Astrocyte (in vitro differentiated cells and primary cell): ENCODE measurements at places on chromosomes 12 and 14. TPM values are rescaled to one million over a fixed set of nuclear protein-coding genes. Genes with fewer than 3 reads are reported as not detected.

DNA sequence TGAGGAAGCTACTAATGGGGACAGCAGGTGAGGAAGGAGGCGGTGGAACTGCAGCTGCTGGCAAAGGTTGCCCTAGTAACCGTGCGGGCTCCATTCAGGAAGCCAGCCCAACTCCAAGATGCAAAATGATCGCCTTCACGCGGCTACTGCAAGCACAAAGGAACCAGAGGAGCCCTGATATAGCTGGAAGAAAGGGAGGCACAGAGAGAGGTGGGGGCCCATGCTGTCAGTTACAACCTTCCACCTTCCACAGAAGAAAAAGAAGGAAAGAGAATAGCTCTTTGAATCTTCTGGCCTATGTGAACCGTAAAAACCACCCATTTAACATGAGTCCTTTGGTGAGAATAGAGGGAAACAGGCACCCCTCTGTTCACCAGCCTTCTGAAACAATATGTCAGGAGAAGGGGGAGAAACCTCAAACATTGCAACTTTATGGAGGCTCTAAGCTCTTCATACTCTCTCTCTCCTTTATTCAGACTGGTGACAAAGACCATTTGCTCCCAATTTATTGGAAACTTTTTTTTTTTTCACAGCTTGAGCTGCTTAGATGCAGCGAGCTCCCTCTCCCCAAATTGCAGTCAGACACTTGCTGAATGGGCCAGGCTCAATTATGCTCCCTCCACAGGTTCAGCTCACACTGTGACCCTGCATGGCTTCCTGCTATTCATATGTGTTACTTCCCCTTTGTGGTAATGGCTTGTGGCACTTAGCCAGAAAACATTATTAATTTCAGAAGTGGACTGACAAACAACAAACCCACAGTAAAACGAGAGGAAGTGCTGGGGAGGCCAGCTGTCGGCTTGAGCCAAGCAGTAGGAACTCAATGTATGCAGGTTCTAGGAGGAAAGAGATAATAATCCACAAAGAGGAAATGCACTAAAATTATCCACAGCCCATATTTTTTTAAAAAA is 6.2 kb downstream of the DUSP6 start:
- H3K27ac ChIP-seq, result no peak overlapping the region
- peak; percentile 62 for DNase-seq
- H3K4me1 ChIP-seq, result peaks cover 31% of the 10 kb centered on the region
- H3K27me3 ChIP-seq, result no peaks in the 10 kb centered on the region
- no peak overlapping the region for H3K4me3 ChIP-seq

DNA sequence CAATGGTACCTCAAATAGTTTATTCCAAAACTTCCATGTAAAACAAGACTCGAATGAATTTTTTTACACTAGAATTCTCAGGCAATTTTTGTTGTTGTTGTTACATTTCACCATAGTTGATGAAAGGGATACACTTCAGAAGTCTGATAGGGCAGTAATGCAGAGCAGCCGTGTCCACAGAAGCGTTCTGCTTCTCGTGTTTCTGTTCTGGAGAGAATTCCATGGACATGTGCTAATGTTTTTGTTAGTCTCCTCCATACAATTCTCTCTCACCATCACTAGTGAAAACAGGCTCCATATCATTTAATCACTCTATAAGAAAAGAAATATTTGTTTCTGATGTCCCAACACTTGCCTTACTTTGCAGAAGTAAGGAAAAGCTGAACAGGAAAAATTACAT is 606.1 kb downstream of the SLC16A7 start:
- no peak for DNase-seq
- no peaks in the 10 kb centered on the region for H3K27me3 ChIP-seq
- H3K27ac ChIP-seq, result no peak overlapping the region
- H3K36me3 ChIP-seq, result no peaks in the 10 kb centered on the region
- H3K4me3 ChIP-seq, result no peak overlapping the region

DNA sequence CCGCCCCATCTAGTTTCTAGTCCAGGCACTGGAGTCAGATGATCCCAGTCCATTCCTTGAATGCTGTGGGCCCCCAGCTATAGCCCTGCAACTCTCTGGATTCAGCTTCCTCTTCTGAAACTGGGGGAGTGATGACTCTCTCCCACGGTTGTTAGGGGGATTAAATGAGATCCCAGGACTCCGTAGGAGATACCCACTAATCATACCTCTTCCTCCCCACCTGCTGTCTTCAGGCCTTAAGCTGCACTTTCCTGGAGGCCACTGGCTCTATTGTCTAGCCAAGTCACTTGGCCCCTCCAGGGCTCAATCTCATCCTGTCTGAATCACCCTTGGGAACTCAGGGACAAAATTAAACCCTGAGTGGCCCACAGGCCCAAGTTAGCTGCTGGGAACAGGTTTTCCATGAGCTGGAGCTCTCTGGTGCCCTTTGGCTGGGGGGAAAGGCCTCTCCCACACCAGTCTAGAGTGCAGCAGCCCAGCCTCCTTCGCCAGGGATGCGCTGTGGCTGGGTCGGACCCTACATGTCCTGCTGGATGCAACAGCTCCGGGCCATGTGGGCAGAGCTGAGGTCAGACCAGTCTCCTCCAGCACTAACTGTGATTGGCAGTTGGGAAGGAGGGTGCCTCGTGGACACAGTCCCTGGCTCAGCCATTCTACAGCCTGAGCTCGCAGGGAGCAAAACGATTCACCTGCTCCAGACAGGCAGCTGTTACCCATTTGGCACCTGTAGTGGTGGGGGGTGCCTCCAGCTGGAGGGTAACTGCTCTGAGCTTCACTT is 6.0 kb upstream of the ASB2 start:
- H3K4me1 ChIP-seq, result peaks cover 26% of the 10 kb centered on the region
- H3K4me3 ChIP-seq, result no peak overlapping the region
- DNase-seq, result no peak
- H3K36me3 ChIP-seq, result no peaks in the 10 kb centered on the region

HOXC11 gene
- not detected in 2 replicates for total RNA-seq

TESPA1 gene
- total RNA-seq, result 0.23 and 0.55 TPM in 2 replicates

LGR5 gene
- total RNA-seq, result 0.29 and 0.32 TPM in 2 replicates

CLEC7A gene
- total RNA-seq, result 1.1 and 1.4 TPM in 2 replicates

CIDEB gene
- not detected in 2 replicates for total RNA-seq

DNA sequence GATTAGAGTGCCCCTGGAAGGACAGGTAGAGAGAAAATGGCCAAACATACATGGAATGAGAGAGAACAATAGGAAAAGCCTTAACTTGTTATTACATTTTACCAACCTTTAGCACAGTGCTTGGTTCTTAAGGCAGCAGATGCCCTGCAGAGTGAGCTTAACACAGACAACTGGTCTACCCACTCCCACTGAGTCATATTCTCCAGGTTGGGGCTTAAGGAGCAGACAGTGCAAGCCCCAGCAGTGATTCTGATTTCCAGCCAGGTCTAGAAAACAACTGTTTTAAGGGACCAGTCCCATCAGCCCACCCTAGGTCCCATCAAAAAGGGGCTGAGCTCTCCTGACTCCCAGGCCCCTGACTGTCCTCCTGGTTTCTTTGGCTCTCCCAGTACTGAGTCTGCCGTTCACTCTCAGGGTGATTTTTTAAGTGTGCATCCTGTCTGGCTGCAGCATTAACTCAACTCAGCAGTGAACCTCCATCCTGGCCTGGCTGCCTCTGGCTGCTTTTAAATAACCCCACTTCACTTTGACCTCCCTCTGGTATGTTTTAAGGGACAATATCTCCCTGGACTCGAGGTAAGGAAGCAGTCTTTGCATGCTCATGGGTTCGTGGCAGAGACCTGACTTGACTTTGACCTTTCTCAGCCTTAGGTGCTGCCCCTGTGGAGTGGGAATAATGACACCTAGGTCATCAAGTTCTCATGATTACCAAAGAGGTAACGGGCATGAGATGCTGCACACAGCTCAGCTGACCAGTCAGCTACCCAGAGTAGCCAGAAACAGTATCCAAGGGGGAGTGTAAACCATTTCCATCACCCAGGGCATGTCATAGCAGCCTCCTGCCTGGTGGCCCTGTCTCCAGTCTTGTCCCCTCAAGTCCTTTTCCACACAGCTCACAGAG is 210.7 kb upstream of the PWP1 start:
- no peaks in the 10 kb centered on the region for H3K36me3 ChIP-seq
- H3K27ac ChIP-seq, result no peak overlapping the region
- H3K4me3 ChIP-seq, result no peak overlapping the region
- H3K4me1 ChIP-seq, result no peaks in the 10 kb centered on the region
- peak; percentile 14 for DNase-seq

DNA sequence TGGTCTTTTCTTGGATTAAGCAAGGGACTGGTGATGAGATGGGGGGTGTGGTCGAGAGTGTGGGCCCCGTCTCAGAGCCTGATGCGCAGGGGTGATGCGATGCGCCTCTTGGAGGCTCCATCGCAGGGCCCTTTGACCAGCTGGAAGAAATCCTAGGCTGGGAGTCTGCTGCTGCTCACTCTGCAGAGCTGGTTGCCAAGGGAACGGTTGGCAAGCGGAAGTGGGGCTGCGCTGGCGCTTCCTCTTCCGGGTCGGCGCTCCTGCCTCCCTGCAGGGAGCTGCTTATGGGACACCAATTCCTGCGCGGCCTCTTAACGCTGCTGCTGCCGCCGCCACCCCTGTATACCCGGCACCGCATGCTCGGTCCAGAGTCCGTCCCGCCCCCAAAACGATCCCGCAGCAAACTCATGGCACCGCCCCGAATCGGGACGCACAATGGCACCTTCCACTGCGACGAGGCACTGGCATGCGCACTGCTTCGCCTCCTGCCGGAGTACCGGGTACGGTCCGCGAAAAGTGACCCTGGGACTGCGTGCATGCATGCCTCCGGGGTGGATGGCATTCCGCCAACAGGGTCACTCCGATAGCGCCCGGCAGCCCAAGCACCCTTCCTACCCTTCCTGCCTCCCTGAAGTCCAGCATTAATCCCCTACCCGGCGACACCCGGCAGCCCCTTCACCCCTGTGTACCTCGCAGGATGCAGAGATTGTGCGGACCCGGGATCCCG is at the start of gene MYG1:
MYG1 (plus strand) TSS at position 242 of the 727 bp plus-strand sequence; CDS start at position 285, 43 bp downstream.
- peaks cover 20% of the 10 kb centered on the region for H3K36me3 ChIP-seq
- peak; percentile 77 for DNase-seq
- no peaks in the 10 kb centered on the region for H3K27me3 ChIP-seq
- peak within 1 kb of the TSS; percentile 86 for H3K27ac ChIP-seq
- H3K4me3 ChIP-seq, result peak within 1 kb of the TSS; percentile 82

- no peaks in the 10 kb centered on the region for H3K4me1 ChIP-seq
- no peaks in the 10 kb centered on the region for H3K27me3 ChIP-seq
- H3K4me3 ChIP-seq, result no peak overlapping the region
- no peak overlapping the region for H3K27ac ChIP-seq
- no peak for DNase-seq
- H3K36me3 ChIP-seq, result no peaks in the 10 kb centered on the region
Measured at GRCh38 chr14:57578801-57579200, 85.1 kb upstream of the CCDC198 start.

DNA sequence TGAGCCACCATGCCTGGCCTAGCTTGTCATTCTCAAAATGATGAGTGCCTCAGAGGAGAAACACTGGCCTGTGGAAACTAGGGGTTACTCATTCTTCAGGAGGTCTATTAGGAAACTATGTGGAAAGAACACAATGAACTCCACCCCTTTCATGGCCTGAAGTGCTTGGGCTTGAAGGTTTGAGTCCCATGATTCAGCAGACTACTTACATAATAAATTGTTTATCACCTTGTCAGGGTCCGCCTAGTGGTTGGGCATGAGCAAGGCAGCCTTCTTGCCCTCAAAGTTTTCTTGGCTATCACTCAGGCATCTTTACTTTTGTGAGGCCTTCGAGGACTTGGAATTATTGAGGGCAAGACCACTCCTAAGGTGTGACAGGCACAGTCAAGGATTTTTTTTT is 251.2 kb downstream of the ACSS3 start:
- H3K4me3 ChIP-seq, result no peak overlapping the region
- no peaks in the 10 kb centered on the region for H3K27me3 ChIP-seq
- H3K36me3 ChIP-seq, result no peaks in the 10 kb centered on the region
- H3K27ac ChIP-seq, result no peak overlapping the region
